ENCODE measurements at places on chromosomes 7 and 10.

DNA sequence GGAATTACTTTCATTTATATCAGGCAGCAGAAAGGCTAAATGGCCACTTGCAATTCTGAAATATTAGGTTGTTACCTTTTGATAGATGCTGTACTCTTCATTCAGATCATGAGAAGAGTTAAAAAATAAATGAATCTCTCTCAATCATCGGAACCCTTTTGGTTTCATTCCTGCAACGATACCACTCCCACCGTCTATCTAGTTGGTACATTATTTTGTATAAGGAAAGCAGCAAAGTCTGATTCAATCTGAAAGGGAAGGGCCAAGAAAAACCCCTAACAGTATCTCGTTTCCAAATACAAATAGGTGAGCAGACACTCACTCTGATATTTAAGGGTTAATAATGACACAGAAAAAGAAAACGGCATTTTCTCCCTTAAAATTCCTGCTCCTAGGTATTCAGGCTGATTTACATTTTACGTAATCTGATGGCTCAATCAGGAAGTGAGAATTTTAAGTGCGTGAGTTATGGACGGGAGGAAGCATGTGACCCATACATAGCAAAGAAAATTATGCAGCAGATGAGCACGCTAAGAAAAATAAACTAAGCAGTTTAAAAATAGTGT, 209.4 kb upstream of the KLF14 start:
- DNase-seq: no peak

- DNase-seq: no peak
These were observed 99.1 kb downstream of the ZNF680 start for GRCh38 chr7:64463636-64464375.

DNA sequence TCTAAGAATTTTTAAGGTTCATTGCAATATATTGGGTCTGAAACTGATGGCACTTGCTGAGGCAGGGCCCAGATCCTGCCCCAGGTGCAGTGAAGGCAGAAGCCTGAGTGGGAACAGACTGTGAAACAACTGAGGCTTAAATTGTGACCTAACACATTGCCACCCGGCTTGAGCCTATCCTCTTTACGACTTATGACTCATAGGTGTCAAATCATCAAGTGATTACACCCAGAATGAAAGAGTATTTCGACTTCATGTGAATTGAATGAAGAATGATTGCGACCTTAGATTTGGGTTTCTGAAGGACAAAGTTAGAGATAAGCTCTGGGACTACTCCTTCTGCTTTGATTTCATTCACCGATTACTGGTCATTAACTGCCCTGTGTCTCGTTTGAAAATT, 200.9 kb downstream of the CREB5 start:
- DNase-seq: peak; percentile 13

DNA sequence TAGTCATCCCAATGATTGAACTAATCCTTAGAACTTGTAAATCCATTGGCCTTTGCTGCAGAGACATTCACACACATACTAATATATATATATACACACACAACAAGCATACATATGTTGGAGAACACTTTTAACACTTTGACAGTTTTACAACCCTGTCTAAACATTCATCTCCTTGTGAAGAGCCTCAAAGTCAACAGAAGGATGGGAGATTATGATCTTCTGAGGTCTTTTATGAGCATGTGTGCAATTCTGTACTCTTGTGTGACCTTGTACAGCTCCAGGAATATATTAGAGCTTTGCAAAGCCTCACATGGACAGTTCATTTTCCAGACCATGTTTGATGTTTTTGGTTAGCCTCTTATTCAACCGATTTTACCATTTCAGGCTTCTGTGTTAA, 589.0 kb downstream of the NXPH1 start:
- no peak for DNase-seq

DNA sequence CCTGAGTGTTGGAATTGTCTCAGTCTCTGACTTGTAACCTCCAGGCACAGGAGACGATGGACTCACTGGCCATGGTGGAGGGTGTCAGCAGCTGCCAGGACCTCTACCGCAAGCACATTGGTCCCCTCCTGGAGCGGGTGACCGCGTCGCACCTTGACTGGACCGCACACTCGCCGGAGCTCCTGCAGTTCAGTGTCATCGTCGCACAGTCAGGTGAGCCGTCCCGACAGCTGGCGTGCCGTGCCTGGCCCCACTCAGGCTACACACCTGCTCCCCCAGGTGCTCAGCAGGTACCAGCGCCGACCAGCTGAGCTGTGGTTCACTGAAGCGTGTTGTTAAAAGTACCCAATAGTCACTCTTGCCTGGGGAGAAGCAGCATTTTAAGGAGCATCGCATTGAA, 36.7 kb upstream of the PRKAR1B start:
- no peak for DNase-seq

GRCh38 chr10:129742742-129743550, 221.1 kb downstream of the EBF3 start:
- DNase-seq: no peak

GRCh38 chr7:129830949-129831348, 121.8 kb downstream of the UBE2H start:
- DNase-seq: no peak

DNA sequence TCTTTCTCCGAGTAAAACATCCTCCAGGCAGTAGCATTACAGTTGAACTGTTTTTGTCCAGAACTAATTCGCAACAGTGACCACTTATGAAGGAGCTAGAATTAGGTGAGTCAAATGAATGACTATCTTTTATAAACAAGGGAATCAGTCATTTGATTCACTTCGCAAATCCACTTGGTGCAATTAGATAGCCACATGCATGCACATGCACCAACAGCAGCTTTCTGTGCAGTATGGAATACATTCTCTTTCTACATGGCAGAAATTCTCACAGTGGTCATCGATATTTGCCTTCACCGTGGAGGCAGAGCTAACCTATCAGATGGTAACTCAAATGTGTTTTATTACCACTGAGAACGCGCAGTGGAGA, 118.8 kb downstream of the CDK6 start:
- no peak for DNase-seq

GRCh38 chr10:98309366-98310355, 41.7 kb upstream of the LOXL4 start:
- DNase-seq: peak; percentile 94

GRCh38 chr7:132160611-132161532, 415.4 kb downstream of the PLXNA4 start:
- DNase-seq: no peak

Measured in HEK293T (cell line).